ENCODE measurements at places on chromosomes 7 and 10. TPM values are rescaled to one million over a fixed set of nuclear protein-coding genes. Genes with fewer than 3 reads are reported as not detected.

GRCh38 chr7:138374119-138374693 lies 85.9 kb upstream of the TRIM24 start:
- no peak for DNase-seq
- no peaks in the 10 kb centered on the region for H3K4me1 ChIP-seq
- no peaks in the 10 kb centered on the region for H3K36me3 ChIP-seq
- H3K4me3 ChIP-seq: no peak overlapping the region

- DNase-seq: no peak
- no peaks in the 10 kb centered on the region for H3K36me3 ChIP-seq
- peaks cover 68% of the 10 kb centered on the region for H3K27me3 ChIP-seq
- no peak overlapping the region for H3K27ac ChIP-seq
- no peak overlapping the region for H3K4me3 ChIP-seq
These were observed 1.3 kb downstream of the HOXA9 start for GRCh38 chr7:27164045-27164366.

GRCh38 chr7:116265881-116266280 lies 55.5 kb downstream of the TES start:
- DNase-seq: no peak
- H3K36me3 ChIP-seq: no peaks in the 10 kb centered on the region

GRCh38 chr10:24526085-24526649 lies 197.5 kb downstream of the ARHGAP21 start:
- no peaks in the 10 kb centered on the region for H3K36me3 ChIP-seq
- H3K4me3 ChIP-seq: no peak overlapping the region
- H3K27me3 ChIP-seq: no peaks in the 10 kb centered on the region
- H3K4me1 ChIP-seq: no peaks in the 10 kb centered on the region

- no peak overlapping the region for H3K4me3 ChIP-seq
- DNase-seq: no peak
- H3K4me1 ChIP-seq: peaks cover 20% of the 10 kb centered on the region
- no peak overlapping the region for H3K27ac ChIP-seq
- H3K27me3 ChIP-seq: no peaks in the 10 kb centered on the region
- H3K36me3 ChIP-seq: no peaks in the 10 kb centered on the region
These were observed 236.4 kb downstream of the DNAJB6 start for GRCh38 chr7:157573244-157573643.

COL28A1 gene
- total RNA-seq: 0.49 TPM

PSPH gene
- total RNA-seq: 3.5 TPM

All from naive thymus-derived CD4-positive, alpha-beta T cell (primary cell).